ENCODE measurements at places on chromosomes 5 and 9. TPM values are rescaled to one million over a fixed set of nuclear protein-coding genes. Genes with fewer than 3 reads are reported as not detected.

The SPATA31D4 gene
- not detected for total RNA-seq

The SH3PXD2B gene
- total RNA-seq, result 5.4 TPM

The BARX1 gene
- total RNA-seq, result not detected

The TLE1 gene
- total RNA-seq, result 9.8 TPM

The F12 gene
- total RNA-seq, result not detected

The MAST4 gene
- 39.6 TPM for total RNA-seq

The UQCRQ gene
- 1,774 TPM for total RNA-seq

The ARSB gene
- total RNA-seq, result 11.9 TPM
